ENCODE measurements at places on chromosomes 7 and 10. TPM values are rescaled to one million over a fixed set of nuclear protein-coding genes. Genes with fewer than 3 reads are reported as not detected.

GRCh38 chr10:91215384-91215783, 5.1 kb upstream of the PCGF5 start:
- no peak for DNase-seq

- DNase-seq, result no peak
Measured at GRCh38 chr10:89853781-89854191, 152.4 kb downstream of the KIF20B start.

WEE2 gene
- total RNA-seq, result 0.07 TPM

DNA sequence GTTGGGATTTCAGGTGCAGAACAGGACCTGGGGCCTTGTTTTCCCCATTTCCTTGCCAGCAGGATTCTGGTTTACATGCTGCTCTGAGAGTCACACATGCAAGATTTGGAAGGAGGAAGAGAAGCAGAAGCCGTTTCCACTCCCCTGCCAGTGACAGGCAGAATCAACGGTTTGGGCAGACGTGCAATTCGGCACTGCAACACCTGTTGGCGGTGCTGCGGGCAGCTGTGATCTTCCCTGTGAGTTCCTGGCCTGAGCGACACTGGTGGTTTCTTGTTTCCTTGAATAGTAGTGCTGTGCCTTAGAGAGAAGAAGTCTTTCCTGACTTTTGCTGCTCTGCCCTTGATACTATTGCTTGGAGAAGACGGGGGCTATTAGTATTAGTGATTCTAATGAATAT, 1126.2 kb downstream of the TYW1 start:
- DNase-seq, result no peak

LBX1 gene
- not detected for total RNA-seq

MMD2 gene
- total RNA-seq, result not detected

GRCh38 chr7:129949292-129950133, 3.2 kb downstream of the UBE2H start:
- no peak for DNase-seq

FAM25G gene
- not detected for total RNA-seq

GRCh38 chr10:80168162-80168511, 35.6 kb downstream of the PLAC9 start:
- no peak for DNase-seq

TSPAN33 gene
- total RNA-seq, result 6.0 TPM

CALCR gene
- total RNA-seq, result not detected

GRCh38 chr10:14826076-14826829, 11.6 kb downstream of the CDNF start:
- no peak for DNase-seq

PDE6C gene
- total RNA-seq, result not detected

DNA sequence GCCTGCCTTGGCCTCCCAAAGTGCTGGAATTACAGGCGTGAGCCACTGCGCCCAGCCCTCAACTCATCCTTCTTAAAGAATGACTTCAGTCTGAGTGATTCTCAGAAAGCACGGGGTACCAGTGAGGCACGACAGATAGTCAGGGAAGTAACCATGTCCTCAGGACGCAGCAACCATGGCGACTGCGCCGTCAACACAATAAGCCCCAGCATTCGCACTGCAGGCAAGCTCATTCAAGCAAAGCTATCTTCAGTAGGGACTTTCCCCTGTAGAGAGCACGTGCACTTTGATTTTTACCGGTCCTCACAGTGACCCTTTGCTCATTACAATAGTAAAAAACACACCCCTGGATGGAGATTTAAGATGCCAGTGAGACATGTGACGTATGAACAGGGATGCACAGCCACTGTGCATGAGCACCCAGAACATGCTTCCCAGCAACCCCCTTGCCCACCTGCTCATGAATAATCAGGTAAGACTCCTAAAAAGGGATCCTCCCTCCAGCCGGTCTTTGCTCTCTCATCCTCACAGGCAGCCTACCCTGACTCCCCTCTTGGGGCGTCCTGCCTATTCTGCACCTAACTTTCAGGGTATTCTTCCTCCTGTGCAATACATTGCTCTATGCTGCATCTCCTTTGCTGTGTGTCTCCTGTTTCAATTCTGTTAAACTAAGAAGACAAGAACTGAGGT, 9.1 kb downstream of the WDR86 start:
- no peak for DNase-seq

DNA sequence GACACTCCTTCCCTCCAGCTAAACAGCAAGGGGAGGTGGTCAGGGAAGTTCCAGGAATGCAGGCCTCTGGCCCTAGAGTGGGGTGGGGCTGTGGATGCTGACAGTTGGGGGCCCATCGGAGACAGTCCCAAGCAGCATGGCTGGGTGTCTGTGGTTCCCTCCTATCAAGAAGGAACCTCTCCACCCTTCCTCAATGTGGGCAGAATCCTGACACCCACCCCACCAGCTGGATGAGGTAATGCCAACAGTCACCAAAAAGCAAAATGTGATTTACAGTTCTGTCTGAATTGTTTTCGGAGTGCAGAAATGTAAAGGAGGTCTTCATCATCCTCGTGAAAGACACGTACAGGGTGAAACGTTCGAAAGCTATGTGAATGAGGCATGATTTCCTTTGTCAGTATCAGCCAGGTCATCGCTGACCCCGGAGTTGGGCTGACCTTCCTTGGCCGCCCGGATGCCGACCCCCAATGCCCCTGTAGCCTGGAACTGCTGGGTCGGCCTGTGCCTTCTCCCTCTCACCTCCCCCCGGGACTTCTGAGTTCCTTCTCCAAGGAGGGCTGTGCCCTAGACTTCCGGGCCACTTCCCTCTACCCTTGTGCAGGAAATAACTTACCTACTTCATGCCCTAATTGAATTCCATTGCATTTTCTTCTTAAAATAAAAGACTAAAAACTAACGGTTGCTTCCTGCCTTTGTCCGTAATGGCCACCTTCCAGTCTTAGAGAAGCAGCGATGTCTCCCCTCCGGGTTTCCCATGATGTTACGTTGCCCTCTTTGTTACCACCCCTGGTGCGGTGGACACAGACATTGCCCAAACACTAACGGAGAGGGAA, 24.5 kb downstream of the FOXK1 start:
- DNase-seq, result no peak

- no peak for DNase-seq
Measured at GRCh38 chr7:141872931-141873330, 31.6 kb upstream of the PRSS37 start.

BAIAP2L1 gene
- total RNA-seq, result 1.9 TPM

SGMS1 gene
- 90.0 TPM for total RNA-seq

DNA sequence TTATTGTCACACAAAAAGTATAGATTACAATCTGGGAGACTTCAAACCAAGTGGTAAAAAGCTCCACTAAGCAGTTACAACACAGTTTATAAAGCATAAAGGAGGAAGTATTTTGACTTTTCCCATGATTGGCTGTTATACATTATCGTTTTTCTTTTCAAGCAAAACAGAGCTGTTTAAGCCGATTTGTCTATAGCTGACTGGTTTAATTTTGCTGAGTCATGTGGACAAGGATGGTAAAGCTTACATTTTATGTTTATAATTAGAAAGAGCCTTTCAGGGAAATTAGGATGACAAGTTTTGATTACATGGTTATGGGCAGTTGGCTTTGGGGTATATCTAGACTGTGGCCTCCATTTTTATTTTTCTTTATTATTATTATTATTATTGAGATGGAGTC, 152.5 kb upstream of the STK17A start:
- no peak for DNase-seq

AKR1C8 gene
- total RNA-seq, result not detected

- no peak for DNase-seq
Measured at GRCh38 chr7:151565541-151565940, 45.8 kb upstream of the RHEB start.

- DNase-seq, result no peak
Measured at GRCh38 chr7:156474241-156474743, 166.3 kb upstream of the RNF32 start.

DNA sequence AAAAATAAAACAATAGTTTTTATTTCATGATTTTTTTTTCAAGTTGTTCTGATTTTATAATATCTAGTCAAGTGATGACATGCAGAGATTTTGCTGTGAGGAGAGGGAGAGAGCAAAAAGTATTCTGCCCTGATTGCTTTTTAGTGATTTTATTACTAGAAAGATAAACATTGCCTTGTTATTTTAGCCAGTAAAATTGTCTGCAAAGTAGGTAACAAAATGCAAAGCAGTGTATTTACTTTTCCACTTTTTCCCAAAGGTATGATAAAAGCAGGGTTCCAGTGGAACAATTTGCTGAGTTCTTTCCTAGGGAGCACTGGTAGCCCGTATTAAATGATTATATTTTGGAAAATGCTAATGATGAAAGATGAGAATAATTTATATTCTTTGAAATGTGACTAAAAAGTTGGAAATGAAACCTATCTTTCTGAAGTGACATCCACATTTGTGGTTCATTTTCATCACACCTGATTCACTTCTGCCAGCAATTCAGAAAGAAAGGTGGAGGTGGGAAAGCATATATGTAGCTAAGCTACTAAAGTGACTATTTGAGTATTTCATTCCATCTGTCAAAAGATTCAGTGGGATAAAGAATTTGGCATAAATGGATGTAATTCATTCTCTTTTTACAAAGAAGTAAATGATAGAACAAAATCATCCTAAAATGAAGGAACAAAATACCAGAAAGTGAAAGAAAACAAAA, 300.3 kb downstream of the ADK start:
- no peak for DNase-seq

DNA sequence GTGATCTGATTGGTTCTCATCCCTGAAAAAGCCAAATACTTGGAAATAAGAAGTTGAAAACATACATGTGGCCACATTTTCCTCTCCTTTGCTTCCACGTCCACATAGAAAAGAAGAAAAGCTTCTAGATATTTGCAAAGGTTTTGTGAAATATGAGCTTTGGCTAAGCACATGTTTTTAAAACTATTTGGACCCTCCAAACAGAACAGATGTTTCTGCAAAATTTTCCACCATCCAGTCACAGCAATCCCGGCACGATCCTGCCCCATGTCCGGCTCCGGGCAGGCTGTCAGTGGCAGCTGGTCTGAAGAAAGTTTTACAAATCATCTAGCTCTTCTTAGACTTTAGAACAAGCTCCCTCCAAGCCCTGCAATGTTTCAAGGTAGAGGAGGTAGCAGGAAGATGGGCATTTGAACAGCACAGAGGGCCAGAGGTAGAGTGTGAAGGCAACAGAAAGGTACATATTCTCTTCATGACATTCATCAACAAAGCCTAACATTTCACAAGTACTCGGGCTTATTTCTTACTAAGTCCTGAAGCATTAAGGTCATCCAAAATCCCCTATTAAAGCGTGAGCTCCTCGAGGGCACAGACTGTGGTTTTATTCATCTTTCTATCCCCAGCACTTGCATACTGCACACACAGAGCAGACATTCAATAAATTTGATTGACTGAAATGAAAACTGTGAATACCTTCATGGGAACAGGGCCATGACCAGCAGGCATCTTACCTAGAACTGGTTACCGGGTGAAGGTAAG, 110.1 kb downstream of the JAZF1 start:
- no peak for DNase-seq

DNA sequence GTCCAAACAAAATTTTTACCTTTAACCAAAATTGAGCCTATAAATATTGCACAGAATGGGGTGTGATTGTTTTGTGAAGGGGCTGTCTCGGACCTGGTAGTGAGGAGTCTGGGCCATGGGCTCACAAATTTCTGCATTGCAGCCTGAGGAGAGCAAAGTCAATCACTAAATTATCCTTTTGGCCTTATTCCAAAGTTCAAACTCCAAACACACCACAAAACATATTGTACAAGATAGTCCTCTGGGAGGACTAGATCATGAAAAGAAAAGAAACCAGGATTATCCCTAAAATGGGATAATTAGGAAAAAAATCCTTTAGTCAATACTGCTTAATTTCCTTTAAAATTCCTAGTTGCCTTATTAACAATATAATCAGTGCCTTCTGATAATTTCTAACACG, 115.5 kb downstream of the BUB3 start:
- no peak for DNase-seq

DNA sequence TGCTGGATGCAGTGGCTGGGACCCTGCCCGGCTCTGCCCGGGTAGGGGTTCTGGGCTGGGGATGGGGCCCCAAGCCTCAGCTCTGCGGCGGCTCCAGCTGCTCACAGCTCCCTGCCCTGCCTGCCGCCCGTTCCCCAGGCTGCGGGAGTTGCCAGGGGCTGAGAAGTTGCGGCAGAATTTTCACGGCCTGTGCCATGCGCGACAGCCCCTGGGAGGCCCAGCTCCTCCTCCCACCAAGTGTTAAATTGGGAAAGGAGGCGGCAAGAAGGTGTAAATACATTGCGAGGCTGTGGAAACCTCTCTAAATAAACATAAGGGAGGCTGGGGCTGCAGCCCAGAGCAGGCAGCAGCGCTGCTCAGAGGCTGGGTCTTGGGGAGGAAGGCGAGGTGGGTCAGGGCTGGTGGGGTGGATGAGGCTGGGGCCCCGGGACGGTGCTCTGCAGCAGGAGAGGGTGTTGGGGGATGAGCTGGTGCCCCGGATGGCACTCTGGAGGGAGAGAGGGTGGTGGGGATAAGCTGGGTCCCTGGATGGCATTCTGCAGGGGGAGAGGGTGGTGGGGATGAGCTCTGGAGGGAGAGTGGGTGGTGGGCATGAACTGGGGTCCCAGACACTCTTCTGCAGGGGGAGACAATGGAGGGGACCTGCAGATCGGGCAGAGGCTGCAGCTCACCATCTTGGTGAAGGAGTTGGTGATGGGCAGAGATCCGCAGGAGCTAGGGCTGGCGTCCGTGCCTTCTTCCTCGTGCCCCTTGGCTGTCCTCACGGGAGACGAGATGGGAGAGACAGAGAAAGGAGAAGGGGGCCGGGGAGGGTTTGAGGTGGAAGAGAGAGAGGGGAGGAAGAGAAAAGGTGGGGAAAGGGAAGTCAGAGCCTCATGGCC, 85.5 kb upstream of the GNA12 start:
- DNase-seq, result no peak

DNA sequence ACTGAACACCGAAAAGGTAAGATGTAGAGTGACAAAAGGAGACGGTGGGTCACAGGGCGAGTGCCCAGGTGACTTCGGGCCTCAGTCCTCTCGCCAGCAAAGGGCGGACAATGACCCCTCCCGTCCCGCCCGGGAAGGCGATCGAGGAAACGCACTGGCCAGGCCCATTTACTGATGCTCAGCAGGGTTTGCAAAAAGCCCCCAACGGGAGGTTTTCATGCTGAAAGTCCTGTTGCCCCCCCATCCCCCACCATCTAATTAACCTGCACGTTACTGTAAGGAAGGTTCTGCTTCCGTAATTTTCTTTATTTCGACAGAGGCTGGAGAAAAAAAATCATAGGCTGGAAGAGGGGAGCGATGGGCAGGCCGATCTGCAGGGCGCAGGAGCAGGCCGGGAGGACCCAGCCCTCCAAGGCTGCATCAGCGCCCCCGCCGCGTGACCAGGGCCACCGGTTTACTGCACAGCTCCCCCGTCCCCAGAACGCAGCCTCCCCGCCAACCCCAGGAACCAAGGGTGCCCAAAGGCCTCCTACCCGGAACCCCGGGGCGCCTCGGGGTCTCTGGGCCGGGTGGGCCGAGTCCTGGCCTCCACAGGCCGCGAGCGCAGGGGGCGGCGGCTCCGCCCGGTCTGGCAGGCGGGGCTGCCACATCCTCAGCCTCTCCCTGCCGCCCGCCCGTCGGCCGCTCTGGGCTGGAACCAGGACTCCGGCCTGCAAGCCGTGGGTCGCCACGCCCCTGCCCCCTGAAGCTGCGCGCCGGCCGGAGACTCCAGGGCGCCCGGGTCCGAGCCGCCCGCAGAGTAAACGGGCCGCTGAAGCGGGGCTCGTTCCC, 613 bp downstream of the OAT start:
- peak; percentile 61 for DNase-seq
